ENCODE measurements at places on chromosomes 6 and 20. TPM values are rescaled to one million over a fixed set of nuclear protein-coding genes. Genes with fewer than 3 reads are reported as not detected.

GRCh38 chr6:157741948-157742556 lies 81.0 kb upstream of the SNX9 start:
- no peak for DNase-seq

- no peak for DNase-seq
Measured at GRCh38 chr6:75581231-75581630, 20.4 kb upstream of the SENP6 start.

DNA sequence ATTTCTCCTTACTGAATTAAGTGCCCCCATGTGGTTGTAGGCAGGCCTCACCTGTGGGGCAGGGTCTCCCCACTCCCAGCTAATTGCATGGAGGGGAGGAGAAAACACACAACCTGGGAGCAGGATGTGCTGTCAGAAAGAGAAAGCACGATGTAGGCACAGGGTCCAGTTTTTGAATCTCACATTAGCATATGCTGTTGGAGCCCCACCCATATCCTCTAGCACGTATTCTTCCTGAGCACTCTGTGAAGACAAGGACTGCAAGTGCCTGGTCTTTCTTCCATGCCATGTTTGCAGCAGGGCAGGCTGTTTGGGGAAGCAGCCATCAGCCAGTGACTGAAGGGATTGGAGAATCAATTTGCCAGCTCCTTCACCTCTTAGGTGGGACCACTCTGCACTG lies 108.2 kb downstream of the CFAP61 start:
- DNase-seq: no peak

GRCh38 chr20:7772371-7772770 lies 167.9 kb downstream of the HAO1 start:
- no peak for DNase-seq

GRCh38 chr6:121925534-121926255 lies 473.8 kb upstream of the HSF2 start:
- no peak for DNase-seq

DNA sequence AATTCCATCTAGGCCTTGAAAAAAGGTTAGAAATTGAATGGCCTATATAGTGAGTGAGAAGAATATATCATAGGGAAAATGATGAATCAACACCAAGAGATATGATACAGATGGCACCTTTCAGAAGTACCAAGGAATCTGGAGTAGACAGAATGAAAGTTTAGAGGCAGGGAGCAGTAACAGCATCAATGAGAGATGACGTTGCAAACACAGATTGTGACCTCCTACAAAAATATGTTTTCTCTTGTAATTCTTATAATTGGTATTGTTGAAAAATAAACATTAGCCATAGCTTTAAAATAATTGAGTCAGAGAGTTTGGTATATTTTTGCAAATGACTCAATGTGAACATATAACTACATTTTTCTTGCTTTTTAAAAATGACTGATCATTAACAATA lies 1223.1 kb upstream of the GJE1 start:
- DNase-seq: no peak

DNA sequence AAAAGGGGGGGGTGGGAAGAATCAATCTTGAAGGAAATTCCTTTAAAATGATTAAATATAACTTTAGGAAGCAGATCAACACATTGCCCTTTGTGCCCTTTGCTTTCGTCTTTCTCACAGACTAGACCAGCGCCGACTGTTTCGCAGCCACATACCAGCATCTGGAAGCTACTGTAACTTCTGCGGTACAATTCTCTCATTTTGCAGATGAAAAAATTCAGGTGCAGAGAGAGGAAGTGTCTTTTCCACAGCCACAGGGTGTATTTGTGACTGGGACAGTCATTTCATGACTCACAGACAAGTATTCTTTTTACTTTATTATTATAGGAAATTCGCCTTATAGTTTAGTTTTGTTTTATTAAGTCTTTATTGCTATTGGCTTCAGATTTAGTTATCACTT lies 84.2 kb downstream of the UST start:
- DNase-seq: no peak

- no peak for DNase-seq
Measured at GRCh38 chr20:50226093-50226974, 35.7 kb downstream of the CEBPB start.

DNA sequence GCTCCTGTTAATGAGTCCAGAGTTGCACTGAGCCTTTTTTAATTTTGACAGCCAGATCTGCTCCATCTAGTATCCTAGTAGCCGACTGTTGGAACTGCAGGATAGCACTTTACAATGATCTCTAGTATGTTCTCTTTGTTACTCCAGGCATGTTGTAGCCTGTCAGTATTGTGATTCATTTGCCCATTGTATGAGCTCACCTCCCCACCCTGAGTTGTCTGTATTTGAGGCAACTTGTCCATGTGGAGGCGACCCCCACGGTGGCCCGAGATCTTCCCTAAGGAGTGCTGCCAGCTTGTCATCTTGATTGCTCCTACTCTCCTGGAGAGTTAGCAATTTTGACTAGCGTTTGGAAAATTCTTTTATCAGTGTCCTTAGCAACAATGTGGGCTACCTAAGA lies 67.2 kb downstream of the DHX35 start:
- DNase-seq: no peak

- no peak for DNase-seq
Measured at GRCh38 chr20:53884859-53885541, 185.4 kb downstream of the BCAS1 start.

- no peak for DNase-seq
Measured at GRCh38 chr20:63070771-63071540, 64.2 kb upstream of the BHLHE23 start.

GRCh38 chr6:52611833-52612232 lies 35.0 kb upstream of the TRAM2 start:
- DNase-seq: no peak

SIRPD gene
- total RNA-seq: not detected

LRRC73 gene
- total RNA-seq: 3.2 TPM

TNFRSF21 gene
- total RNA-seq: 34.2 TPM

TREML2 gene
- total RNA-seq: 0.40 TPM

SALL4 gene
- 1.3 TPM for total RNA-seq

ZKSCAN4 gene
- 10.2 TPM for total RNA-seq

RBM39 gene
- 382 TPM for total RNA-seq
